HS-5 (cell line): ENCODE measurements at places on chromosomes 6 and 20.

GRCh38 chr6:108260126-108260808 is 573 bp downstream of the SNX3 start:
- peak; percentile 11 for DNase-seq

- DNase-seq, result no peak
These were observed 815 bp downstream of the SPATA2 start for GRCh38 chr20:49914310-49915117.

DNA sequence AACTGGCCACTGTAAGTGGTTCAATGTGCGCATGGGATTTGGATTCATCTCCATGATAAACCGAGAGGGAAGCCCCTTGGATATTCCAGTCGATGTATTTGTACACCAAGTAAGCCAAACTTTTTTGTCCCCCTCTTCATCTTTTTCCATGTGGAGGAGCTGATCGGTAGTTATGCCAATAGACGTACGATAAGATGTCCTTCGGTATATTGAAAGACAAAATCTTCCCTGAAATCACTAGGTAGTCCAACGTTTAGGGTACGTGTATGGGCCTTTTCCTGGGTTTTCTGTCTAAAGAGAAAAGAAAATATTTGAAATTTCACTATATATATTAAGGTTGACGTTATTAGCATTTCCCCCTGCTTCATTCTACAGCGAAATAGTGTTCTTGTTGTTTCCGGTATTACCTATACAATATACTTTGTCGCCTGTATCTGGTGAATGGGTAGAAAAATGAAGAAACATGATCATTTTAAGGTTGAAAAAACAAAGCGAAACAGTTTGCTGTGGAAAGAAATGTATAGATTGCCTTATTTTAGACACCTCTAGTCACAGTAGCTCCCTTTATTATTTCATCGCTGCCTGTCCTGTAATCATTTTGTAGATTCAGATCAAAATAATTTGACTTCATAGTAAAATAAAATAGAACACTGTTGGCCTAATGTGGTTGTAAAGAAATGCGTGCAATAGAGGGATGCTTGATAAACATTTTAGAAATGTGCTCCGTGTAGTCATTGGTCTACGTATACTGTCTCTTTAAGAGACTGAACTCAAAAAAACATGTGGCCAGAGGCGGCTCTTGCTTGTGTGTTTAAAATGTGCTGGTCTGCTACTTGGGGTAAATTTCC is 1.5 kb downstream of the LIN28B start:
- no peak for DNase-seq

- DNase-seq, result no peak
These were observed 919.5 kb upstream of the FLRT3 start for GRCh38 chr20:15256676-15257568.

- DNase-seq, result no peak
These were observed 96.1 kb upstream of the CD83 start for GRCh38 chr6:14021449-14021848.

- DNase-seq, result no peak
These were observed 8.3 kb downstream of the SIGLEC1 start for GRCh38 chr20:3704087-3704486.

GRCh38 chr20:17752459-17752858 is 52.7 kb downstream of the BANF2 start:
- no peak for DNase-seq

GRCh38 chr20:56945057-56945456 is 316.0 kb downstream of the TFAP2C start:
- DNase-seq, result no peak

DNA sequence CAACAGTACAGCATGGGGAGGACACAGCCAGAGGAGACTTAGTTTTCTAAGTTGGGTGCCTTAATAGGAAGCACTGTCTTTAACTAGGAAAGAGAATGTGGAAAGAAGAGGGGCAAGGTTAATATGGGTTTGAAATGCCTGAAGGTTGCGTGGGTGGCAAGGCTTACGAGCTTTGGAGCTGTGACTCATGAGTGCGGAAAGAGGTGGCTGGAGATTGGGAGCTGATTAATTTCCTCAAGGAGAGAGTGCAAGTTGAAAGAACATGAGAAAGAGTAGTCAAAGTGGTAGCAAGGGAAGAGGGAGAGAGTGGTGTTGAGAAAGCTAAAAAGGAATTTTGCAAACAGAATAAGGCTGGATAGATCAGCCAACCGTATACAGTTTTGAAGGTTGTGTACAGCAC is 315.1 kb upstream of the PRND start:
- no peak for DNase-seq

GRCh38 chr6:37187321-37188022 is 17.5 kb downstream of the PIM1 start:
- DNase-seq, result no peak

- DNase-seq, result no peak
These were observed 37.5 kb upstream of the FRMD1 start for GRCh38 chr6:168116438-168116974.

DNA sequence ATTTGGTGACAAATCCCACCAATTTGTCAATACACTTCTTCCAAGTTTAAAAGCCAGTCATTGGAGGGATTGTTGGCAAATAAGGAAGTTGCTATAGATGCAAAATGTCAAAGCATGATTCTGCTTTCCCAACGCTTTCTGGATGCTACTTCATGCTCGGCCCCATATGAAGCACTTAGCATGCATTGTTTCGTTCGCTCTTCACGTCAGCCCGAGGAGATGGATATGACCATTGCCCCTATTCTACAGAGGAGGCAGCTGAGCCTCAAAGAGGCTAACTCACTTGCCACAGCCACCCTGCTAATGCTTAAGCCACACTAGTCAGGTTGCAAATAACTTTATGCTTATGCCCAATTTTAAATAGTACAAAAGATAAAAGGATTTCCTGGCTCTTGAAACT is 2.8 kb upstream of the NXT1 start:
- DNase-seq, result no peak

DNA sequence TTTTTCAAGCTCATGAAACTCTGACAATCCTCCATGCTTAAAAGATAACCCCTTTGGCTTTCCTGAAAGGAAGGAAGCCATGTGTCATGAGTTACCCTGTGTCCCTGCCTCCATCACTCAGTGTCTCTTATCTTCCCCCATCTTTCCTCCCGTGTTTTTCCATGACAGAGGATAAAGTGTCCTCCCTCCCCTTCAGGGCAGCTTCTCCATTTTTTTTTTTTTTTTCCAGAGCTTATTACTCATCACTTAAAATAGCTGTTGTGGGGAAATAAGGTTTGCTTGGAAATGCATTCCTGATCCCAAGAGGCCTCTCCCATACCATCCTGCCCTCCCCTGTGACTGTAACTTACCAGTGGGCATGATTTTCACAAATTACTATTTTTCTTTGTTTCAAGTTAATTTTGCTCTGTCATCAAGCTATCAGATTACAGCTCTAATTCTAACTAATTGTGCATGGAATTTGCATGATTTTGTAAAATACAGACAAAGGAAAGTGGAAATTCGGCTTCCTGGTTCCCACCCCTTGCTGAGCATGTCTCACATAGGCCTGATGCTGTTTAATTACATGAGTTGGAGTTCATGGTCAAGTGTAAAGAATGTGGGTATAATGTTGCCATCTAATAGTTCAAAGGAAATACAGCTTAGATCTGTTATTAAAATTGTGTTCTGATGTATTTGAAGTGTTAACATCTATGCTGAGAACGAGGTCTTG is 614.5 kb upstream of the FLRT3 start:
- peak; percentile 36 for DNase-seq

DNA sequence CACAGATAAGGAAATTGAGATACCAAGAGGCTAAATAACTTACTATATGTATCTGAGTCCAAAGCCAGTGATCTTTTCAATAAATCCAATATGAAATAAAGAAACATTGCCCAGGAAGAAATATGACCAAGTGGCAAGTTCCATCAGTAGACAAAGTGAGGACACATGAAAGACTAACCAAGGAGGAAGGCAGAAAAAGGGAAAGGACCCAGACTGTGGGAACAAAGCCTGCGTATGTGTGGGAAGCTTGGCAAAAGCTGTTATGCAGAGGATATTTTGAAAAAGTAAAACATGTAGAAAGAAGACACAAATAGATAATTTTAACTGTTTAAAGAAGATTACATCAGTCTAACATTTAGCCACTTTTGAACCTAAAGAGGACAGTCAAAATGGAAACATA is 264.4 kb upstream of the PRDM1 start:
- no peak for DNase-seq

GRCh38 chr6:208938-209337 is 83.3 kb upstream of the DUSP22 start:
- no peak for DNase-seq

- no peak for DNase-seq
These were observed 90.6 kb downstream of the ERMARD start for GRCh38 chr6:169841907-169842606.
